ENCODE measurements at places on chromosomes 2 and 18.

DNA sequence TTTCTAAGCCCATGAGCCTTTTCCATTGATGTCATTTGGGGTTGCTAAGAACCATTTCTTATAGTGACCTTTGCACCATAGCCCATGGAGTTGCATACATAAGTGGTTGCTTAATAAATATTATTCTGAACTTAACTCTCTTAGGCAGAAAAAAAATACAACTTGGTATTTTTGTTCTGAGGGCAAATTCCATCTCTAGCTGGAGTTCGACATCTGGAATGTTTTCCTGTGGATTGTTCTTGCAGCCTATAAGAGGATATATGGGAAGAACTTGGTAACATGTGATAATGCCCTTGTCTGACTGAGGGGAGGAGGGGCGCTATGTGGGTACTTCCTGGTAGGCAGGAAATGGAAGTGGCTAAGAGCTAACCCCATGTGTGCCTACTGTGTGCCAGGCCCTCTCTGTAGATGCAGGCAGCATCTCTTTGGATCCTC, 20.7 kb downstream of the IGFBP2 start:
- no peak for DNase-seq

DNA sequence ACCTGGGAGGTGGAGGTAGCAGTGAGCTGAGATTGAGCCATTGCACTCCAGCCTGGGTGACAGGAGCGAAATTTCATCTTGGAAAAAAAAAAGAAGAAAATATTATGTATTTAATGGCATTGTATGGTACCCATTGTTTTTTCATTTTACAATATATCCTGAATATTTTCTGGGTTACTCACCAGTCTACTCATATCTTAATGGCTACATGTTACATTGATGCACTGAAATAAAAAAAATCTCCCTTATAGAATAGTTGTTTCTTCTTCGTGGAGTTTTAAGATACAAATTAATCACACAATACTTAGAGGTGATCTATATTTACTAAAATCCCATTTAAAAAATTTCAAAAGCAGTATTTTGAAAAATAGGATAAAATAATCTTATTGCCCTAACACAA, 66.3 kb upstream of the XPO1 start:
- DNase-seq: no peak

GRCh38 chr2:78353168-78353567, 672.3 kb upstream of the REG3G start:
- DNase-seq: no peak

DNA sequence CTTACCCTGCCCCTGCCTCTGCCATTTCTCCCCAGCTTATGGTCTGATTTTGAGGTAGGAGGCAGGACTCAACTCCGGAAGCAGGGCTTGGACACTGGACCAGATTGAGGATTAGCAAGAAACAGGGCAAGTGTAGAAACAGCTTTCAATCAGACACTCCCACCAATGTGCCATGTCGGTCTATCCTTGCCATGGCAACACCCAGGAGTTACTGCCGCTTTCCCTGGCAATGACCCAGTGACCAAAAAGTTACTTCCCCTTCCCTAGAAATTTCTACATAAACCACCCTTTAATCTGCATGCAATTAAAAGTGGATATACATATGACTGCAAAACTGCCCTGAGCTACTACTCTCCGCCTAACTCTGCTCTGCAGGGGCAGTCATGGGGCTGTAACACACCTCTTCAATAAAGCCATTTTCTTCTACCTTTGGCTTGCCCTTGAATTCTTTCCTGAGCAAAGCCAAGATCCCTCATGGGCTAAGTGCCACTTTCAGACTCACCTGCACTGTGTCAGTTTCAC, 156.7 kb downstream of the LPIN1 start:
- DNase-seq: no peak

- no peak for DNase-seq
These were observed 33.8 kb upstream of the TMEM247 start for GRCh38 chr2:46445556-46445955.

DNA sequence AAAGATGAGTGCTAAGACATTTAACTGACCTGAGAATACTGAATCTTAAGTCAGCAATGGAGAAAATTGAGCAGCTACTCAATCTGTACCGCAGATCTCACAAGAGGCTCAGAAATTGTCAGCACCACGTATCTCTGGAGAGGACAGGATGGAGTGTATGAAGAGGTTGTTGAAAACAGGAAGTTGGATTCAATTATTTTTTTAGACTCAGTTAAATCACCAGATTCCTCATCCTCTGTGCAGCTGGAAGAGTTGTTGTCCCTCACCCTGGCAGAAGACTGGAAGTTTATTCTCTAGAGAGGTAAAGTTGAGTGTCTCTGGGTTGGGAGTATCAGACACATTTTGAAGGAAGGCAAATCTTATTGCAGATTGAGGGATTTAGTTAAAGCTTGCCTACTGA, 114.9 kb upstream of the NT5C1B start:
- no peak for DNase-seq

- DNase-seq: no peak
These were observed 891.3 kb upstream of the LRRTM1 start for GRCh38 chr2:81195774-81196382.

- no peak for DNase-seq
These were observed 19.6 kb upstream of the REV1 start for GRCh38 chr2:99509387-99509786.

- DNase-seq: no peak
These were observed at the start of gene LDLRAD4 for GRCh38 chr18:13218368-13218991. LDLRAD4 (plus strand) TSS chr18:13218760.

DNA sequence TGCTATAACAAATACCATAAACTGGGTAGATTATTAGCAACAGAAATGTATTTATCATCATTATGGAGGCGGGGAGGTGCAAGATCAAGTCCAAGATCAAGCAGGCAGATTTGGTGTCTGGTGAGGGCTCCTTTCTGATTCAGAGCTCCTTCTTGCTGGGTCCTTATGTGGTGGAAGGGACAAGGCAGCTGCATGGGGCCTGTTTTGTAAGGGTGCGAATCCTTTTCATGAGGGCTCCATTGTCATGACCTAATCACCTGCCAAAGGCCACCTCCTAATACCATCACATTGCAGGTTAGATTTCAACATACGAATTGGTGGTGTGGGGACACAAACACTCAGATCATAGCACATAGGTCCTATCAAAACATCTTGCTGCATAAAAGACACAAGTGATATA, 84.4 kb upstream of the CCDC150 start:
- DNase-seq: no peak

Data from stimulated activated CD4-positive, alpha-beta T cell treated with anti-CD3 and anti-CD28 coated beads, TNF-alpha, amount 100 ng/mL, for 24 hours (primary cell).